GM04504 (cell line): ENCODE measurements at places on chromosomes 2 and 18.

DNA sequence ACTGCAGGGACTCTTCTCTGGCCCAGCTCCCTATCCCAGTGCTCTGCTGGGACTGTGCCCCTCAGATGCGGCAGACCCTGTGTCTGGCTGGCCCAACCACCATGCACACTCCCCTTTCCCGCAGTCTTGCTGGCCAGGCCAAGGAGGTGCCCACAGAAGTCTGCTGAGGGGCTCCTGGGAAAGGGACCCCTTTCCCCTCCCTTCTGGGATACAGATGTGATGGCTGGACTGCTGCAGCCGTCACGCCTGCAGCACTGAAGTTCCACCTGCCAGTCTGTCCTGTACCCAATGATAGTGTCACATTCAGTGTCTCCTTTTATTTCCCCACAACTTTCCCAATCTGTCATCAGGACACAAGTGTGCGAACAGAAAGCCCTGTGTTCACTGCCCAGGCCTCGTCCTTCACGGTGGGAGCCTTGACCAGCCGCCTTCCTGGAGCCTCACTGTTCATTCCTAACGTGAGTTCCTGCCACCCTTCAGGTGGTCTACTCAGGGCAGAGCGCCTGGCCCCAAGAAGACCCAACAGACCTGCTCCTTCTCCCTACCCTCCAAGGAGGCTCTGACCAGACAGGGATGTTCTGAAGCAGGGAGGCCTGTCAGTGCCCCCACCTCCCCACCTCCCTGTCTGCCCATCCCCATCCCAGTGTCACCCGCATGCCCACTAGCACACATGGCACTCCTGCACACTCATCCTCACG, 47.1 kb downstream of the ANKMY1 start:
- DNase-seq: no peak

GRCh38 chr2:75598589-75599155, 37.9 kb upstream of the EVA1A start:
- no peak for DNase-seq

GRCh38 chr18:33536904-33537303, 41.1 kb upstream of the ASXL3 start:
- DNase-seq: no peak

GRCh38 chr18:33870059-33870458, 292.0 kb downstream of the ASXL3 start:
- no peak for DNase-seq

- DNase-seq: no peak
Observed at GRCh38 chr2:46535360-46535759, 56.0 kb downstream of the TMEM247 start.

GRCh38 chr2:85421260-85422071, 3.0 kb downstream of the SH2D6 start:
- no peak for DNase-seq

DNA sequence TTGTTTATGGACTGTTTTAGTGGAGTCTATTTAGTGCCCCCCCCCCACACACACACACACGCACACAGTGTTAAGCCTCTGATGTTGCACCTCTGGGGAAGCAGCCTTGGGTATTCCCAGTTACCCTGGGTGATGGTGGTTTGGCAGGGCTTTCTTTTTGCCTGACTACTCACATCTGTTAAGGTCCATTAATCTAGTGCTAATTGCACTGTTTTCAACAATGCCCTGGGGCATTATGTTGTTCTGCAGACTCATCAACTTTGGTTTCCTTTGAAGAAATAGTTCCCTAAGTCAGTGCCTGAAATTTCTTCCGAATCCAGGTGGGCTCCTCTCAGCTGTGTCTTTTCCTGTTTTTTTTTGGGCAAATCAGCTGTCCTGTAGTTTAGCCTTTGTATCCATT, 34.7 kb downstream of the SPOPL start:
- peak; percentile 82 for DNase-seq

DNA sequence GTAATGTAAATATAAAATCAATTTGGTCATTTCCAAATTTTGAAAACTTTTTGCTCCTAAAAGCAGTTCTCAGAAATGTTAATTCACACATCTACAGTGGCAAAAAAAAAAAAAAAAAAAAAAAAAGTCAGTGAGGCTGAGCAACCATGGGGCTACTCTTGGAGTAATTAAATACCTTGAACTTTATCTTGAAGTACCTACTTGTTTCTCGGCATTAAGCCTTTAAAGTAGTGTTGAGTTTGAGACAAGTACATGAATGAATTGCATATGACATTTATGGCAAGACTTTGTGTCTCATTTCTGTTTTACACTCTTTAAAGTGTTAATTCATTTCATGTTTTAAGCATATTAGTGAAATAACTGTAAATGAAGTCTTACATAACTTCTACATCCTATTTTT, 613.3 kb downstream of the XIRP2 start:
- DNase-seq: no peak

DNA sequence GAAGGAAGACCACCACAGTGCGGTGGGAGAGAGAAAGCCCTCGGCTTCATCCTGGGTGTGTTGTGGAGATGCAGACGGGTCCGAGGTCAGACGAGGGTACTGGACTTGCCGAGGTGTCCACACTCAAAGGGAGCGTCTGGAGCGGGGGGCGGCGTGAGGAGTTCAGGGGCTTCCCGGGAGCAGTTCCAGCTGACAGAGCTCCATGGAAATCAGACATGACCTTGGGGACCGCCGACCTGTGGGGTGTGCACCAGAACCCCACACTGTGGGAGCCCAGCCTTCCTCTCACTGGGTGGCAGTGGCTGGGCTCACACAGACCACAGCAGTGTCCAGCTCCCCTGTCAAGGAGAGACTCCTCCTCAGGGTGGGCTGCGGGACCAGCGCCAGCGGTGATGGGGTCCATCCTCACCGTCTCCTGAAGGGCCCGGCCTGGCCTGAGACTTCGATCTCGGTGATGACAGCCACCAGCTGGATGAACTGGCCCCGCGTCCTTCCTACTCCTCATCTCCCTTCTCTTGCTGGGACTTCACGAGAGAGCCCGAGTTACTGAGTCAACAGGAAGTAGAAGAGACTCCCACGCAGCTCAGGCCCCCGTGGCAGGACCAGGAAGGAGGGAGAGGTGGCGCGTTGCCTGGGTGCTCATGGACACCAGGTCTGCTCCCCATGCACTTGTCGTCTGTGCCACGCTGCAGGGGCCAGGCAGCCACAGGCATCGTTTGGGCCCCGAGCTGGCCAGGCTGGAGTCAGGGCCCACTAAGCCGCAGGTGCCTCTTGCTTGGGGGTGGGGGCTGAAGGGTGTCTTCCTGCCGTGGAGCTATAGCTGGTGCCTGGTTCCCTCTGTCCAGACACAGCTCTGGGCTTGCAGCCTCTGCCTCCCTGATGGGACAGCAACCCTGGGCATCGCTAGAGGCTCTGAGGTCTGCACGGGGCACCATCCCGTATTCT, 101.9 kb upstream of the CTDP1 start:
- DNase-seq: no peak

- no peak for DNase-seq
Observed at GRCh38 chr2:64852771-64853241, 136.4 kb upstream of the SLC1A4 start.

DNA sequence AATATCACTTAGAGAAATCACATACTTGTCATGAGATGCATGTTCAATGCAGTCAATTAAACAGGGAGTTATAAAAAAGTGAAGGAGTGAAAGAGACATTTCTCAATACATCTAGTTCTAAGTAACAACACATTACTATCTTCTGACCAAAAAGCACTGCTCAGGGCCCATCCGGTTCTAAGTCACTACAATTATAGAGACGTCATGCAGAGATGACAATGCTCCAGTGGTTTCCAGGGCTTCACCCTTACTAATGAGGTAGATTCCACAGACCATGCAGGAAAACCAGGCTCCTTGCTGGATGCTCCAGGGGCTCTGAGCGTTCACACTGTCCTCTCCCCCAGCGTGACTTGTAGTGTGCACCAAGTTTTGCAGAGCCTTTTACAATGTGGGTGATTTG, 88.0 kb downstream of the FTCDNL1 start:
- no peak for DNase-seq

- DNase-seq: no peak
Observed at GRCh38 chr2:66981074-66981473, 416.1 kb upstream of the ETAA1 start.

DNA sequence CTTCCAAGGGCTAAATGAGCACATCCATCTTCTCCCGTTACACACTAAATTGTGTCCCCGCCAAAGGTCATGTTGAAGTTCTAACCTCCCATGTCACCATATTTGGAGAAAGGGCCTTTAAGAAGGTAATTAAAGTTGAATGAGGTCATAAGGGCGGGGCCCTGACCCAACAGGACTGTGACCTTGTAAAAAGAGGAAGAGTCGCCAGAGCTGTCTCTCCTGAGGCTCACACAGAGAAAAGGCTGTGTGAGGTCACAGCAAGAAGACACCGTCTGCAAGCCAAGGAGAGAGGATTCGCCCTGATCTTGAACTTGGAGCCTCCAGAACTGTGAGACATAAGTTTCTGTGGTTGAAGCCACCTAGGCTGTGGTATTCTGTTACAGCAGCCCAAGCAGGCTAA, 24.1 kb downstream of the TRABD2A start:
- no peak for DNase-seq

GRCh38 chr2:225182126-225182525, 139.9 kb upstream of the DOCK10 start:
- no peak for DNase-seq

DNA sequence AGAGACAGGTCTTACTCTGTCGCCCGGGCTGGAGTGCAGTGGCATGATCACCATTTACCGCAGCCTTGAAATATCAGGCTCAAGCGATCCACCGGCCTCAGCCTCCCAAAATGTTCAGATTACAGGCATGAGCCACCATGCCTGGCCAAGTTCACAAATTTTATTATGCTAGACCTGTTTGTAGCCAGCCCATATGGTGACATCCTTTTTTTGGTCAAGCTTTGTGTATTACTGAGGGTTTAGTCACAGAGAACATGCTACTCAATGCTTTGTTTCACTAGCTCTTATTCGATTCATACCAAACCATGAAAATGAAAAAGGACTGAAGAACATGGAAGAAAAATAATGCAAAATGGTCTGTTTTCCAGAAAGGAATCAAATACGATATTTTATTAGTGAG, 41.4 kb downstream of the DGKD start:
- DNase-seq: no peak

DNA sequence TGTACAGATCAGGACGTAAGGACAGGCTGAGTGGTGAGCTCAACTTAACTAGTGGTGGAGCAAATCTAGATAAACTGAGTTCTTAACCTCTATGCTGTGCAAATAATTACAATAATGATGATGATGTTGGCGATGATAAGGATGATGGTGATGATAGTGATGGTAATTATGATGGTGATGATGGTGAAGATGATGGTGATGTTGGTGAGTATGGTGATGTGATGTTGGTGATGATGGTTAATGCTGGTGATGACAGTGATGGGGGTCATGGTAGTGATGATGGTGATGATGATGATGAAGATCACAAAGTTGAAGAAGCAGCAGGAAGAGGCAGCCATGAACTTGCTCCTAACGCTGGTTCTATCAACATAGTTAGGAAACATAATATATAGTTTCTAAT, 38.0 kb upstream of the IMP4 start:
- no peak for DNase-seq

- no peak for DNase-seq
Observed at GRCh38 chr18:48632676-48633257, 93.9 kb downstream of the CTIF start.

DNA sequence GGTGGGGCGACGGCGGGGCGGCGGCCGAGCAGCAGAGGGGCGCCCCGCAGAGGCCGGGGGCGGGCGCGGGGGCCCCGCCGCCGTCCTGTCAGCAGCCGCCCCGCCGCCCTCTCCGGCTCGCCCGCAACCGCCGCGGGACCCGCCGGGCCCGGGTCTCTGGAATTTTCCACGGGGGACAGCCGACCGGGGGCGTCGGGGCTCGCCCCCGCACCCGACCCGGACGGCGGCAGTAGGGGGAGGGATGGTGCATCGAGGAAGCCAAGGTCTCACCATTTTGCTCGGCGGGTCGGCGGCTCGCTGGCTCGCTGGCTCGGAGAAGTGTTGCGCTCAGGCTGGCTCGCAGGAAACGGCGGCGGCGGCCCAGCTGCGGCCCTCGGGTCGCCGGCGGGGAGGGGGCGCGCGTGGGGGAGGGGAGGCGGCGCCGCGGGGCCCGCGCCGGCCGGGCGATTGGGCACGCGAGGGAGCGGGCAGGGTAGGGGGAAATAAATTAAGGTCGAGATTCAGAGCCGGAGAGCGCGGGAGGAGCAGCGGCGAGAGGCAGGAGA, 405 bp downstream of the PPP3R1 start:
- DNase-seq: no peak

GRCh38 chr2:51011254-51011653, 20.7 kb downstream of the NRXN1 start:
- no peak for DNase-seq

DNA sequence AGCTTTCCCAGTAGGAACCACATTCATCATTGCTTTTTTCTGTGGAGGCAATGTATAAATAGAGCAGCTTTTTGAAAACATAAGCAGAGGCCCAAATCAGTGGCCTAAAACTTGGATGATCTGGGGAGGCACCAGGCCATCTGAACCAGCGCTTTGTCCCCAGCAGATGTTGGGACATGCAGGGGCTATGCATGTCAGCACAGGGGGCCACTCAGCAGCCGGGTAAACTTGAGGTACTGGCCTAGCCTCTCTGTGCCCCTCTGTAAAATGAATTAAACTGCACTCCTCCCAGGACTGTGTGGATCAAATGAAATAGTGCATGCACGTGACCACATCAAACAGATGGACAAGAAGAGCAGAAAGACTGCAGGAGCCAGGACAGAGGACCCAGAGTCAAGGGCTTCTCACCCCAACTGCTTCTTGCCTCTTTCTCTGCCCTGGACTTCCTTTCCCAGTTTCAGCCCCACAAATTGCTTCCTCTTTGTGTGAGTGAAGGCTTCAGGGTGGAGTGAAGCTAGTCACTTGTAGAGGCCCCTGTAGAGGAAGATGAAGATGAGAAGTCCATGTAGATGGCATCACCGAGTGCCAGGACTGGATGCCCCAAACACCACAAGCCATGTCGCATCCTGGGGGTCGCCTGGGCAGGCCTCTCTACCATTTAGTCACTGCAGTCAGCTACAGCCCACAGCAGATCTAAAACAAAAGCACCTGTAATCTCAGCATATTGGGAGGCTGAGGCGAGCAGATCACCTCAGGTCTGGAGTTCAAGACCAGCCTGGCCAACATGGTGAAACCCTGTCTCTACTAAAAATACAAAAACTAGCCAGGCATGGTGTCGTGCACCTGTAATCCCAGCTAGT, 53.2 kb downstream of the IMPA2 start:
- no peak for DNase-seq
